ENCODE measurements at places on chromosomes 4 and X. TPM values are rescaled to one million over a fixed set of nuclear protein-coding genes. Genes with fewer than 3 reads are reported as not detected.

- no peak for DNase-seq
Measured at GRCh38 chr4:36316607-36317006, 35.2 kb downstream of the DTHD1 start.

- no peak for DNase-seq
Measured at GRCh38 chr4:54571293-54572151, 86.2 kb upstream of the KIT start.

Gene STAP1
- total RNA-seq, result 50.3 TPM

Gene MAP3K15
- total RNA-seq, result 0.11 TPM

DNA sequence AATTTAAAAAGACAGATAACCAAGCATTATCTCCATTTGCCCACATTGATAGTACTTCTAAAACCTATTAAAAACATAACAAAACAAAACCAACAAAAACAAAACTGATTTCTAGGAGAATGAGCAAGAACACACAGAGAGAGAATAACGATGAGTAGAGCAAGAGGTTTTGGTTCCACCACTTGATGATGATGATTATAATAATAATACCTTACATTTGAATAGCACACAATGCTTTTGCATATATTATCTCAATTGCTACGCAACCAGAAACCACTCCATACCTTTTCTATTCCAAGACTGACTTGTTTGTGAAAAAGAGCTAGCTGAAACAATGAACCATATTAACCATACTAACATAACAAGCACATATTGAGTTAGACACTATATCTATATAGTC, 1090.9 kb downstream of the SH3BGRL start:
- DNase-seq, result no peak
